Tibial nerve (tissue), 4 donors: ENCODE measurements at places on chromosomes 2 and 18.

DNA sequence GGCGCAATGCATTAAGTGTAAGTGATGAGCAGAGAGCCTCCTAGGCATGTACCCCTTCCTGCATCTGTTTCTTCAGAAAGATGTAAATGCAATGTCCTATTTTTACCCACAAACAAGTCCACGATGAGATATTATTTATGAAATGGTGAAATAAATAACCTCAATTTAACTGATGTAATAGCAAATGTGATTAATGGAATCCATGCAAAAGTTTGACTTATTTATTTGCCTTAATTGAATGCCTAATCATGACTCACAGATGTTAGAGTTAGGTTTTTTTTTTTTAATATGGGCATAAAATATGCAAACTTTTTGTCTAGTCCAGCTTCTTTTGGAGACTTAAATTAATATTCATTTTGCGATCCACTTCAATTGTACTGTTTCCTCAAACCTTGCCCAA is 67.7 kb upstream of the ITGA4 start:
- DNase-seq = no peak

GRCh38 chr2:181076658-181077057 is 96.3 kb downstream of the UBE2E3 start:
- no peak for DNase-seq

DNA sequence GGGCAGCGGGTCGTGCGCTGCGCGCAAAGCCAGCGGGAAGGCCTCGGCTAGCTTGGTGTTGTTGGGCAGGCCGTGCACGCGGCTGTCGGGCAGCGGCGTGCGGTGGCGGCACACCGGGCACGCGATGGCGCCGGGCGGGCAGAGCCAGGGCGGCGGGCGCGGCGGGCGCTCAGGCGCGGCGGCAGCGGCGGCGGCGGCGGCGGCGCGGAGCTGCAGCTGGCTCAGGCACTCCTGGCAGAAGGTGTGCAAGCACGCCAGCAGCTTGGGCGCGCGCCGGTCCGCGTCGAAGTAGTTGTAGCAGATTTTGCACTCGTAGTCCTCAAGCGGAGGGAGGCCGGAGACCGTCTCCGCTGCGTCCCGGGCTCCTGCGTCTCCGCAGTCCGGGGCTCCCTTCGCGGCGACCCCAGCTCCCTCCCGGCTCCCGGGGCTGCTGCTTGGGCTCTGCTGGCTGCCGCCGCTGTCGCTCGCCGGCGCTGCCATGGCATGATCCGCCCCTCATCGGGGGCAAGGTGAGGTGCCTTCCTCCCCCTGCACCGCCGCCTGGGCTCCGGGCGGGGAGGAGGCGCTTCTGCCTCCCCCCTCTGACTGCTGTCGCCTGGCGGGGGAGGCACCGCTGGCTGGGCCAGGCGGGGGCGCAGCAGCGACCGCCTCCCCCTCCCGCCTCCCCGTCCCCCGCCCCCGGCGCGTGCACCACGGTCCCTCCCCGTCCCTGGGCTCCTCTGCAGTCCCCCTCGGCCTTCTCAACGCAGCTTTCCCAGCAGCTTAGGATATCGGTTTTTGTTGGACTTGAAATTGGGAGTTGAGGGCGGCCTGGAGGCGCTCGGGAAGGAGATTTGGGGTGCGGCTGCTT is 21.0 kb upstream of the PAX3 start:
- no peak for DNase-seq

GRCh38 chr18:77737405-77737804 is 487.8 kb downstream of the GALR1 start:
- no peak for DNase-seq

- DNase-seq = no peak
Observed at GRCh38 chr2:231671270-231672050, 36.9 kb upstream of the PTMA start.

GRCh38 chr18:6601241-6601640 is 128.3 kb upstream of the ARHGAP28 start:
- DNase-seq = no peak
